ENCODE measurements at places on chromosomes 6 and 20. TPM values are rescaled to one million over a fixed set of nuclear protein-coding genes. Genes with fewer than 3 reads are reported as not detected.

DNA sequence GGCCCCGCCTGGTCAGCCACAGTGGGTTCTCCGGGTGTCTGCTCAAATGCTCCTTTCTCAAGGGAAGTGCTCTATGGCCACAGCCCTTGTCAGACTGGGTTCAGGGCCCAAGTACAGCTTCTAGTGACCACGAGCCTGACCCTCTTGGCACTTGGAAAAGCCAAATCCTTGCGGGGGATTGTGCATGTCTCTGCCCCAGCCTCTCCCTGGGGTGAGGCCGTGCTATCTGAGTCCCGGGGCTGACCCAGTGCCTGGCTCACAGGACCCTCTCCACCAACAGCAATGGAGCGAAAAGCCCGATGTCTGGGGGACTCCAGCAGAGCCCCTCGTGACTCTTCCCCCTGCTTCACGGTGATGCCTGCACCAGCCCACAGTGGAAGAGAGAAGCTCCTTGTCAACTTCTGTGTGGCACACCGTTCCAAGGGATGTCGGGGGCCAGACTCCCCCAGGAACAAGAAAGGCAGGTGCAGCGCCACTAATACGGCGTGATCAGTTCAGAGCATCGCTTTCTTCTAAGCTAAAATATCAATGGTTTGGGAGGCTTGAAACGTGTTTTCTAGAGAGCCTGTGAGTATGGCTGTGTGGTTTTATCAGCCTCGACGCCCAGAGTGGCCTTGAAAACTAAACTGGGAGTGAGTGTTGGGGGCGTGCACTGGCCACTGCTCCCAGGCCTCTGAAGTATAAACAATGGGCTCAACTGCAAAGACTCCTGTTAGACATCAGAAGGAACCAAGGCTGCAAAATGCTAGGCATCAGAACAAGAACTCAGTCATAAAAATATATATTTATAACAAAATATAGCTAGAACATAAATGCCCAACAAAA is 51.9 kb downstream of the DLL1 start:
- no peak for DNase-seq

DNA sequence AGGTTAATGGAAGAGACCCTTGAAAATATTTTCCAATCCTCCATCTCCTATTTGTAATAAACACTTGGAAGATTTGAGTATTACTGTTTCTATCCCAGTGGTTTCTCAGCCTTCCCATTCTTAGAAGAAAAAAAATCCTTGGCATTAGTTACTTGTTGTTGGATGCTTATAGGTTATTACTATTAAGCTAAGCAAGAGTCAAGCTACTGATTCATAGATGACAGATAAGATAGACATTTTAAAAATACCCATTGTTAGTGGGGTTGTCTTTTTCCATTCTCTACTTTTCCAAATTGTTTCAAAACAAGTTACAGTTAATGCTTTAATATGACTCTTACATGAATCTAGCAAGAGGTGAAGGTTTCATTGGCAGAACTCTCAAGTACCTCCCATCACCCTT is 158.5 kb downstream of the HIVEP2 start:
- no peak for DNase-seq

ZSWIM3 gene
- 2.9 TPM for total RNA-seq

DNA sequence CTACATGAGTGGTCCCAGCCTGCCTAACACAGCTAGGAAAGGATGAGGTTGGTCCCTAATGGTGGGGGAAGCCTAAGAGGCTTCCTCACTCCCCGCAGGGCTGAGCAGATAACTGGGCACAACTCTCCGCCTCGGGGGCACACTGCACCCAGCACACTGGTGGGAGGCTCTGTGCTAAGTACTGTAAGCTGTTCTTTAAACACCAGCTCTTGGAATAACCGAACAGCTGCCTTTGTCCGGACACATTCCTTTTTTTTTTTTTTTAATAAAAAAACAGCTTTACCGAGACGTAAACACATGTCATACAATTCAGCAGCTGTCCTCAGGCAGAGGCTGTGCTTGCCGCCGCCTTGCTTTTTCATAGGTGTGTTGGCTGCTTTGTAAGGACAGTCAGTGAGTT is 6.9 kb downstream of the PSMG4 start:
- no peak for DNase-seq

- no peak for DNase-seq
Measured at GRCh38 chr6:79717989-79718388, 86.9 kb downstream of the SH3BGRL2 start.

BNIP5 gene
- total RNA-seq, result not detected

DNA sequence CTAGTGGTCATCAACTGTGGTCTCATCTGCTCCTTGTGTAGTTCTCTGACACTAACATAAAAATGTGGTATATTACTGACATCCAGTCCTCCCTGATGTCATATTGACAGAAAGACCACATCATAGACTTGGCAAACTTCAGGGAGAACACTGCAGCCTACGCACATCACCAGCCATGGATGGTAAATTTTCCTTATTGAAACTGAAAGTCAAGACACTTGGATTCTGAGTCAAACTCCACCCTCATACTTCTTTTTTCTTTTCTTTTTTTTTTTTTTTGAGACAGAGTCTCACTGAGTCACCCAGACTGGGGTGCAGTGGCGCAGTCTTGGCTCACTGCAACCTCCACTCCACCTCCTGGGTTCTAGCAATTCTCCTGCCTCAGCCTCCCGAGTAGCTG is 25.4 kb downstream of the NDRG3 start:
- DNase-seq, result no peak

OR2B6 gene
- total RNA-seq, result 0.19 TPM

DNA sequence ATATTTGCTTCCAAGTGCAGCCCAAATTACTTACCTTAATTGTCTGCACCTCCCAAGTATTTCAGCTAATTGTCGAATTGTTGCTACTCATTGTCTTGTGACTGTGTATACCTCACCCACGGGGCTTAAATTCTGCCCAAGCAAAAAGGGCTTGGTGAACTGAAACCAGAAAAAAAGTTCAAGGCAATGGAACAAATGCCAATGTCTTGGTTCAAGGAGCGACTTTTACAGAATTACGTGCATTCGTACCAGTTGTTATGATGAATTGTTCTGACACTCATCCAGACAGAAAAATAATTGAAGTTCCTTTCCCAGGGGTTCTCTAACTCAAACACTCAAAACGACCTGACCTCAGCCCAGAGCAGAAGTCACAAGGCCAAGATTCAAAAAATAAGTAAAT is 13.9 kb upstream of the PXDC1 start:
- no peak for DNase-seq

PHACTR3 gene
- 0.42 TPM for total RNA-seq

DNA sequence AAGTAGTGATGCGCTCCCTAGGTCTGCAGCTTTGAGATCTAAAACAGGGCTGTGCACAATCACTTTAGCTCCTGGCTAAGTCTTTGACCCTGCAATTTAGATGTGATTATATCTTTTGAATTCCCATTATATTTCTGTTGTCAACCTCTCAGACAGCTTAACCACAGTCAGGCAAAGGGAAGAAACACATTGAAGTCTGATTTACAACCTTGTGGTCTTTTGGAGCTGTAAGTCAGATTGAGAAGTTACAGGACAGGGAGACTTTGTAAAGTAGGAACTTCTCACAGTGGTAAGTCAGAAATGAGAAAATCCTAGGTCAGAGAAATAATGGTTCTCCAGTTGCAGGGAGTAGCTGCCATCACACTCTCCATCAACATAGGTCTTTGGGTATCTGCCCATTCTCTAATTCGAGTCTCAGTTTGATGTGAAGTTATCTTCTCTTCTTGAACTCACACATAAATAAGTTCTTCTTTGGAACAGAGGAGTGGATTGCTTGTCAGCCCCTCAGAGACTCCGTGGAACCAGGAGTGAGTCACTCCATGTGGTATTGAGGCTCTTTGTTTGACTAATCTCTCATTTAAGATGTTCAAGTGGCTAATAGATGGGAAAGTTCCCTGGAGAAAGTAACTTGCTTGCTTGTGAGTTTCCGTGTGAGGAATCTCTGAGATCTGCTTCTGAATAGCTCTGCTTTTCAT is 35.0 kb upstream of the SGK1 start:
- DNase-seq, result no peak

DNA sequence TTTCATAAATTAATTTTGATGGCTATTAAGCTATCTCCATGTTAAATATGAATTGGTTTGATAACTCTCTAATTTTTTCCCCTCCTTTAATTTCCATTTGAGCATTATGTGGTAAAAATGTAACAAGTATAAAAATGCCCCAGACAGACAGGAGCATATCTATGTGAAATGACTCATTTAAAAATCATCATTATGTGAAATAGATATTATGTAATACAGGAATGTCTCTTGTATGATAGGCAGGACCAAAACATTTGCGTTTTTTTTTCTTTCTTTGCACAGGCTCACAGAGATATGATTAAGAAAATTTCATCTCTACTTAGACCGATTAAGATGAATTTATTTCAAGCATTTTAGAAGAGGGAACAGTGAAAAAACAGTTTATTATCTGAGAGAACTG is 95.8 kb downstream of the AKAP7 start:
- no peak for DNase-seq

TPMT gene
- 28.6 TPM for total RNA-seq

DNA sequence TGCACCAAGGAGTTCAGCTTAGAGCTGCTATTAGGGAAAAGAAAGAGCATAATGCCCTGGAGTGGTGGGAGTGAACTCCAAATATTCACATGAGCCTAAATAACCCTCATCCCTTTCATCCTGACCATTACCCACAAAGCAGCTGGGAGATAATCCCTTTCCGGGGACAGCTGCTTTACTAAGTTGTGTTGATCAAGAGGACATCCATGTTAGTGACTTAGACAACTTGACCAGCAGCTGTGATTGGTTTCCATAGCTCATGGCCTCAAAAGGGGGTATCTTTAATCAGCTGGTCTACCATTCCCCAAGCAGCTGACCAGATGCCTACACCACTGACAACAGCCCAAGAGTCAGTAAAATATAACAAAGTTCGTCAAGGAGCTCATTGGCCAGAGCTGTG is 75.8 kb upstream of the LY86 start:
- no peak for DNase-seq

DNA sequence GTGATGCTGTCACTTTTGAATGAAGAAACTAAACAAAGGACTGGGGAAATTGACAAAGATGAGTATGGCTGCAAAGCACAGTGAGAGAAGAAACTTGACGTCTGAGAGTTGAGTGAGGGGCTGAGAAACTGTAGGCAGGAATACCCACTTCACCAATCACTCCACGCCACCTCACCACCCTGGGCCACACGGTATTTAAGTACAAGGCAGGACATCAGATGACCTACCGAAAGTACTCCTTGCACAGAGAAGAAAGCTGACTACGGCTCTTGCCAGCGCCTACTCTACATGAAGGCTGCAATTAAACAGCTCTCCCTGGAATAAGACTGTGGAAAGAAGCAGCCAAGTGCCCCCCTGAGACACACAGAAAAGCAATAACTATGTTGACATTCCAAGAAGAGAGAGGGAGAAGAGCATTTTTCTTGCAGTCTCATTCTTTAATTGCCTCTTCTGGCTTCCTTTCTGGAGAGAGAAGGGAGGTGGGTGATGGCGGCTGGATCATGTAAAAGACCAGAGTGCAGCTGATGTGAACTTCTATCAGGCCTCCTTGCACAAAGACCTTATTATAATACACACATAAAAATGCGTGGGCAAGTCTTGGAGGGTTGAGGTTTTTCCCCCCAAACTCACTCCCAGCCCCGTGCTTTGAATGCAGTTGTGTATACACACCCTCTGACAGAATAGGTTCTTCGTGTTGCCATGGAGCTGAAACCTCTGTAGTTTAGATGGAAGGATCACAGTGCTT is 44.6 kb downstream of the HIVEP2 start:
- no peak for DNase-seq

- DNase-seq, result no peak
Measured at GRCh38 chr20:49368596-49368995, 90.7 kb upstream of the ZNFX1 start.

APCDD1L gene
- total RNA-seq, result not detected

GRCh38 chr20:34201531-34201930 is 39.7 kb upstream of the ASIP start:
- no peak for DNase-seq

HTR1B gene
- total RNA-seq, result 0.08 TPM

DNA sequence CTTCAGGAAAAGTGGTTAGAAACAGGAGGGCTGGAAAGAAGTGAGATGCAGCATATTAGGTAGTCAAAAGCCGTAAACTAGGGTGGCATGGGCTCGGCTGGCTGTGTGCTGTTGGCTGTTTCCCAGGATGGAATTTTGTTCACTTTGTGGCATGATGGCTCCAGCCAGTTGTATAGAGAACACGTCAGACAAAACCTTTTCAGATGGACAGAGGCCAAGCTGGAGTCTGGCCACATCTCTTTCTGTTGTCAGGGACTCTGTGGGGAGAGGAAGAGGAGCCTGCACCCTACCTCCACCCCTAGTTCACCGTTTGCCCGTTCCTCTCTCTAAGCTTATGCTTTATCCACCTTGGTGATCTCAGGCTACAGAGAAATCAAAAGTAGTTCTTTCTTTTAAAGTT is 22.0 kb downstream of the C6orf89 start:
- no peak for DNase-seq

LY86 gene
- total RNA-seq, result 7.8 TPM

Data from liver (tissue), 10 donors.